ENCODE measurements at places on chromosomes 3 and 15.

DNA sequence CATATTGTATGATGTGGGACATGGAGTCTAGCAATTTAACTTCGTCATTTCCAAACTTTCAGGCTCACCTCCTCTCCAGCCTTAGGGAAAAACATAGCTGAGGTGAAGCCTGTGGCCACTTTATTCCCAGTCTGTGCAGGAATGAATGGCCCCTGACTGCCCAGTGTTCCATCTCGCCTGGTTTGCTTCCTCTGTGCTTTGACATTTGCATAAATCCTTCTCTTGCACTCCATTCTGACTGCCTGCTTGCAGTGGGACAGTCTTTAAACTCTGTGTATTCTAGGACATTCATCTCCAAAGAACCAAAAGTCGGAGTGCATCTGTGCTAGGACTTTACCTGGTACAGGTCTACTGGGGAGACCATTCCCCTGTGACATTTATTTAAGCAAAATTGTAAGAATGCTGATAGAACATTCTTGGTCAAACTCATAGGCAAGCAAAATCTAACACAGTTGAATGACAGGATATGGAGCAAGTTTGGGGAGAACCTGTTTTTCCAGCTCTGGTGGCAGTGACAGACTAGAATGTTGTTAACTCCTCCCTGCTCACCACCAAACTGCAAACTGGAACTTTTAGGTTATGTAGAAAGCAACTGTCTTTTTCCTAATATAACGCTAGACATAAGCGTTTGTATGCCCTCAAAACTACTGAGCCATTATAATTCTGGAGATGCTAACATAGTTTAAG is 22.1 kb downstream of the TMED3 start:
- no peak for DNase-seq

- DNase-seq: no peak
Measured at GRCh38 chr3:157819270-157820156, 286.7 kb downstream of the SHOX2 start.

- no peak for DNase-seq
Measured at GRCh38 chr15:94119298-94119811, 112.0 kb upstream of the MCTP2 start.

GRCh38 chr3:194757647-194758061 is 72.0 kb downstream of the FAM43A start:
- DNase-seq: no peak

DNA sequence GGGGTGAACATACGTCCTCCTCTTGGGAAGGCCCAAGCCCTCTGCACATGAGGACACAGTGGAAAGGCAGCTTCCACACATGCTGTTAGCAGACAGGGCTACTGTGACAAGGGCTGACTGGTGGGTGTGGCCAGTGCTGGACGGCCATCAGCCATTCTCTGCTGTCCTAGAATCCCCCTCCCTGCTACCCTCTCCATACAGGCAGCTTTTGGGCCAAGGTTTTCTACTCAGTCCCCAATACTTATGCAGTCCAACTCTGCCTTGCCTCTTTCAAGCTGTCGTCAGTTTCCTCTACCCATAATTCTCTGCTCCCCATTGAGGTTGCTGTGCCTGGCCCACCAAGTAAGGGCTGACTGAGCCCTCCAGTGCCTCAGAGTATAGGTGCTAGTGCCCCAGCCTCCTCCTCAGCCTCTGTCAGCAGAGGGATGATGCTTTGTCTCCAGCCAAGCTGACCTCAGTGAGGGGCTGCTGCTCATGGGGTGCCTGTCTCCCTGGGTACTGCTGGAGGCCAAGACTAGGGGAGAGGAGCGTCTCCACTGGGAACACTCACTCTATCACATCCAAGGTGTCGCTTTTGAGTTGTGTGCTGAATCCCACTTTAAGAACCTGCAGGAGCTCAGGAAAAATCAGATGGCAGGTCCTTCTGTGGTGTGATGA is 2.8 kb downstream of the LOXL1 start:
- no peak for DNase-seq

DNA sequence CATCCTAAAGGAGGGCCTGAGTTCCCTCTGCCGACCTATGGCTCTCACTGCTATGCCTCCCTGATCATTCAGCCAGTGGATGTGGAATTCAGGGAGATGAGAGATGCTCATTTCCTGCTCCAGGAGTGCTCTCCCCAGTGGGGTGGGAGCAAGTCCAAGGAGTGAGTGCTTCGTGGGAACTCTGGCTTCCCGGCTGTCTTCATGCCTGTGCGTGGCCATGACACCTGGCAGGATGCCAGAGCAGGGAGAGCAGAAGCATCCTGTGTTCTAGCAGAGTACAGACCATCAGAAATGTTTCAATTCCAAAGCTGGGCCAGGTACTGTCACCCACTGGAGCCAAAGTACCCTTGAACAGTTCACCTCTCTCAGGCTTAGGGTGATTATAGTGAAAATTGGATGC is 45.1 kb downstream of the APH1B start:
- peak; percentile 28 for DNase-seq

GRCh38 chr15:74795966-74796625 is 14.2 kb downstream of the CSK start:
- DNase-seq: no peak

GRCh38 chr3:177615015-177615414 is 417.7 kb upstream of the TBL1XR1 start:
- peak; percentile 99 for DNase-seq

DNA sequence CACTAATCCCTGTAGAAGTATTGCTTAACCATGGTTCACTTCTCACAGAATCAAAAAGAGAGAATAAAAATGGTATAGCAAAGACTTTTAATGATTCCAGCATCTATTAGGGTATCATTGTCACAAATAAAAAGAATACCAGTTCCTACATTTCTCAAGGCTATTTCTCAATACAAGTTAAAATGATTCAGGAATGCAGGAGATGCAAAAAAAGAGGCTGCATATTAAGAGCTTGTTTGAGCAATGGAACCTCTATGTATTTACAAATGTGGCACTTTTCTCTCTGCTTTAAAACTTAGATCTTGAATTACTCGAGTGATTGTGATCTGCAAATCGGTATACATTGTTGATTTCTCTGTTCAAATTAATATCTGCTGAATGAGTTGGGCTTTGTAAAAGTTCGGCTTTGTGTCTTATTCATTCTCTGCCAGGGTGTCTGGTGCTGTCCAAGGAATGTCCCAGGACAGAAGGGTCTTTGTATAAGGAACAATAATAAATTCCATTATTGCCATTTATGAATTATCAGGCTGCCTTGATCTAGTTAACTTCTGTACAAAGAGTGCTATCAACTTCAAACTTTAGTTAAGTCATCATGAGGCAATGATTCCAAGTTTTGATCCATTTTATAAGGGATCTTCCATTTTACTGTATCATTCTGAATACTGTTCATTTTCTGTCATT is 364.2 kb downstream of the RBMS3 start:
- no peak for DNase-seq

DNA sequence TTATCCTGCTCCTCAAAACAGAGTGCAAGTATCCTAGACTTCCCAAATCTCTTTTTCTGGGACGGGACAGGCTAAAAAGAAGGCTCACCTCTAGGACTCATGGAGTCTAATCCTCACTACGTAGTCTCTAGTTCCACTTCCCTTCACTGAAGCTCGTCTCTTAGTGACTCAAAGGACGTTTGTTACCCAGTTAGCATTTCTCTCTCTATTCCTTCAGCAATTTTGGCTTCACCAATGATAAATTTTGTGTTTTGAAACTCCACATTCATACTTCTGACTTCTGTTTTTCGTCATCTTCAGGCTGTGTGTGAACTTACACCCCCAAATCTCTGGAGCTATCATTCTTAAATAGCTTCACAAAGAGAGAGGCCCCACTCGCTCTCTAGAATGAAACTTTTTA is 627.1 kb downstream of the NAALADL2 start:
- no peak for DNase-seq

DNA sequence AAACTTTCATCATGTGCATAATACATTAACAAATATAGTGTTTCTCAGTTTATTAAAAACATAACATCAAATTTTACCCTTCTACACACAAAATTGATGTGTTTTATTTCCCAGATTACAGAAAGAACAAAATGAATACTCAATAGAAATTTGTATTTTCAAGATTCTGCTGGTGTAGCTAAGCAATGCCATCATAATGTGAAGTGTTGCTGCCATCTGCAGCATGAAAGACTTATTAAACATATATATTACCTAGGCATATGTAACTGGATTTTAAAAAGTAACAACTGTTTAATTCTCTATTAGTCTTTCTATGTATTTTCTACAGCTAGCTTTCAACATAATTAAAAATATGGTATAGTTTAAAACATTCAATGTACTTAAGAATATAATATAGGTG is 27.5 kb downstream of the PLSCR5 start:
- DNase-seq: peak; percentile 75

DNA sequence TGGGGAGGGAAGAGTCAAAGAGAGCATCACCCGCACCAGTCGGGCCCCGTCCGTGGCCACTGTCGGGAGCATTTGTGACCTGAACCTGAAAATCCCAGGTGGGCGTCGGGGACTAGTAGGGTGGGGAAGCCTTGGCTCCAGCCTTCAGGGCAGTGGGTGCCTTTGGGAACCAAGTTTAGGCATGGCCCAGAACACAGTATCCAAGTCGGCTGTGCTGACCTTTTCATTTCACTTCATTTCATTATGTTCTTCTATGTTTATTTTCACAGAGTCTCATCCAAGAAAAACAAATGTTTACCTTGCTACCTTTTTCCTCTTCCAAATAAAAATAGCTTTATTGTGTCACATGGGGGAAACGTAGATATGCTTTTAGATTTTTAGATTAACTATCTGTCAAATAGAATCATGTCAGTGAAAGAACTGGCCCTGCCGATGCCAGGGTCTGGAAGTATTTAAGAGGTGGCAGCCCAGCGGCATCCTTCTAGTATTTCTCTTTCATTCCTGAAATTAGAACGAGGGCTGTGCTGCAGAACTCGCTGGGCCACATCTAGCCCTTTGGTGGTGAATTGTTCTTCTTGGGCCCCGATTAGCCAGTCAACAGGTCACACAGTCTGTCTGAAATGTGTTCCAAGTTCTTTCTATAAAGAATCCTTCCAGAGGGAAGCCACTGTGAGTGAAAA is 60.5 kb downstream of the DNASE1L3 start:
- DNase-seq: no peak

GRCh38 chr3:42066516-42067181 is 24.5 kb upstream of the TRAK1 start:
- DNase-seq: peak; percentile 69

DNA sequence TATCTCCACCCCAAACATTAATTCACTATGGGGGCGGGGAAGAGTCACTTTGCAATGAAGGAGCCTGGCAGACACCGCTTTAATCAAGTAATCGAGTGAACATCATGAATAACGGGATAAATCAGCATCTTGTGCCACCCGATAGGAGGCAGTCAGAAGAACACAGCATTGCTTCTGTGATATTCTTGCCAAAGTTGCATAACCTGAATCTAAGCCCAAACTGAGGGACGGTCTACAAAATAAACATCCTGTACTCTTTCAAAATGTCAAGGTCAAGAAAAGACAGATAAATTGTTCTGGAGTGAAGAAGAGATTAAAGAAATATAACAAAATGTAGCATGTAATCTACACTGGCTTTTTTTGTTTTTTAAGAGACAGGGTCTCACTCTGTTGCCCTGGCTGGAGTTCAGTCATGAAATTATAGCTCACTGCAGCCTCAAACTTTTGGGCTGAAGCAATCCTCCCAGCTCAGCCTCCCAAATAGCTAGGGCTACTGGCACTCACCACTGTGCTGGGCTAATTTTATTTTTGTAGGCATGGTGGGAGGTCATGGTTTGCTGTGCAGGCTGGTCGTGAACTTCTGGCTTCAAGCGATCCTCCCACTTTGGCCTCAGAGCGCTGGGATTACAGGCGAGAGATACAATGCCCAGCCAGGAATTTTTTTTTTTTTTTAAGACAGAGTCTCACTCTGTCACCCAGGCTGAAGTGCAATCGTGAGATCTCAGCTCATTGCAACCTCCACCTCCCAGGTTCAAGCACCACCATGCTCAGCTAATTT is 20.1 kb upstream of the VWA5B2 start:
- no peak for DNase-seq

- DNase-seq: peak; percentile 92
Measured at GRCh38 chr15:68875377-68876116, 54.8 kb upstream of the SPESP1 start.

DNA sequence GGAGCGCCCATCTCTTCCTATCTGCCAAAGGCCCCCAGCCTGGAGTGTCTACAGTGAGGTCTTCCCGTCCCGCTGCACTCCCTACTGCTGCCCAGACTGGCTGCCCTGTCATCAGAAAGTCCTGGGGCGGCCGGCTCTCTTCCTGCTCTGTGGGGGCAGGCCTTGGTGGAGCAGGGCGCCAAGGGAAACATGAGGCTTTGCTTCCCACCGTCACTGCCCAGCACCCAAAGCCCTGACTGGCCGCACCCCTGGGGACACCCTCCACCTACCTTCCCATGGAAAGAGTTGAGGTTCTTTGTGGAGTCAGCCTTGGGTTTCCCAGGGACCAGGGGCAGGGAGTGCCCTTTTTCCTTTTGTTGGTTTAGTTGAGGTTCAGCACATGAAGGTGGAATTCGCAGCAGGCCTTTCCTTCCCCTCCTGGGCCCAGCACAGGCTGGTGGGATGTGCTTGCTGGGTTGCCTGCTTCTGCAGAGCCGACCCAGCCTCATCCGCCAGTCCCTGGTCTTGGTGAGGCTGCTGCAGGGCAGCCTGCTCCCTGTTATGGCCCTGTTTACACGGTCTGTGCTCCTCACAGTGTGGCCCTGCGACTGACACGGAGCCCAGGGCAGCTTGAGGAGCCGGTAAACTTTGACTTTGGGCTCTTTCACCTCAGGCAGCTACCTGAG is 51.8 kb upstream of the PLXNA1 start:
- no peak for DNase-seq

GRCh38 chr3:87462228-87462627 is 185.8 kb upstream of the POU1F1 start:
- DNase-seq: no peak

DNA sequence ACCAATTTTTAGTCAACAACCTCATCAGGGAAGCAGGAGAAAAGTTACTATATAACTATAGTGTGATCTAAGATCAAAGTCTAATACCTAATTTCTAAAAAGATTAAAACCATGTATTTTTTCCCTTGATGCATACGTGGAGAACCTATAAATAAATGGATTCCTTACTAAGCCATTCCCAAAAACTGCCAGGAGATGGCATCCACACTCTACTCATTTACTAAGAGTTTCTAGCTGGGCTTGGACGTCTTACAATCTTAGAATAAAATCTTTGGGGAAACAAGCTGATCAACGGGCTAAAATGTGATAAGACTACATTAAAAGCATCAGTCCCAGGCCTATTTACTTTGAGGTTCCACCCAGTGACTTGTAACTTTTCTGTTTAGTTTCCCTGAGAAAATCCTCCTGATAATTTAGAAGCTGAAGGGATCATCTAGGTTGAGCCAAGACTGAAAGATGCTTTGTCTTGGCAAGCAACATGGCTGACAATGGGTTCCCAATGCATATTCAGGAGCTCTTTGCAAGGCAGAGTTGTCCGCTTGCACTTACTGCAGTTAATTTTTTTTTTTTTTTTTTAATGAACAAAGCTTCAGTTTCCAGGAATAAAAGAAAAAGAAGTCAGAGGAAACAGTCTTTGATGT is 85.5 kb upstream of the FGF12 start:
- peak; percentile 77 for DNase-seq

GRCh38 chr3:127614928-127615589 is 13.9 kb upstream of the PODXL2 start:
- DNase-seq: no peak
